ENCODE measurements at places on chromosomes 6 and 20.

GRCh38 chr20:44666066-44666465 lies 14.6 kb upstream of the ADA start:
- DNase-seq = no peak

- no peak for DNase-seq
These were observed 86.1 kb upstream of the LOC128125822 start for GRCh38 chr6:63486196-63486595.

DNA sequence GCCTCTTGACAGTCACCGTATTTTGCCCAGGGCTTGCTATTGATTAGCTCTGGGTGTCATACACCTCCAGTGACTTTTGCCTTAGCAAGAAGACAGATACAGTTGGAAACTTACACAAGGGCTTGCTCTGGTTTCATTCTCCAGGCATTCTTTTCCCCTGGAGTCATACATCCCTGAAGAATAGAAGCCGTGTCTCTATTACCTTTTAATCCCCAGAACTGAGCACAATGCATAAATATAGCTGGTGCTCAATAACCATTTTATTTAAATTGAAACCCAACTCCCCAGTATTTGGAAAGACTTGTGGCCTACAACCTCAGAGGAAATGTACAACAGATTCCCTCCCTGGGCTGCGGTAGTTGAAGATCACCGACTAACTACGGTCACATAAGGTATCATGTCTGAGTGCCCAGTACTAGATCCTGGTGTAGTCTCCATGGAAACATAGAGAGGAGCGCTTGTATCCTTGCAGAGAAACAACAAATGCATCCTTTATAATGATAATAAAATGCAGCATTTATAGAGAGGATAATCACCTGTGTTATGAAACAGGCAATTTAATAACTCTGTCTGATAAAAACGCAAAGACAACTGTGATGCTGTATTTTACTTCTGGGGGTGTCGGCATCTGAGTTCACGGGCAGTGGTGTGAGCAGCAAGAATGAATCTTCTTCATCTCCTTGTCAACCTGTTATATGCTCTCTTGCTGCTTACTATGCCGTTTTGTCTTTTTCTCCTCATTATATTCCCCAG lies 401.2 kb upstream of the AGPAT4 start:
- DNase-seq = no peak

DNA sequence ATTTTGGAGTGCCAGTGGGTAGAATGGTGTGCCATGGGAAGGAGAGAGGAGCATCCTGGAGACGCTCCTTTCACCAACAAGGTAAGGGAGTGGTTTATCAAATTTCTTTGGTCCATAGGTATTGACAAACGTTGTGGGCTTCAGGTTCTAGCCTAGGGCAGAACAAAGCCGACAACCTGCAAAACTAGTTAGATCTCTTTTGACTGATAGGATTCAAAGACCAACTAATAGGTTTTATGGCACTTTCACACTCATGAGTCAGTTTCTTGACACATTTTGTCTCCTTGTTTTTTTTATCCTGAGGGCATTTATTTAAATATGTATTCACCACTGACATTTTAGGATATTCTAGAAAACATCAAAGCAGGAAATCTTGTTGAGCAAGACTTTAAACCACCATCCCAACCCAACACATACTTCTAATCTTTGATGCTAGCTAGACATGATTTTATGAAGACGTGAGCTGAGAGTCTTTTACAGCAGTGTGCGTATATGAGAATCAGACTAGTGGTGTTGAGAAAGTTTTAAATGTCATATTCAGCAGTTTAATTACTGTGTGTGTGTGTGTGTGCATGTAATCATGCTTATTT lies 370.4 kb upstream of the HSF2 start:
- DNase-seq = no peak

- DNase-seq = no peak
These were observed 308.4 kb upstream of the GJE1 start for GRCh38 chr6:141824350-141824749.

DNA sequence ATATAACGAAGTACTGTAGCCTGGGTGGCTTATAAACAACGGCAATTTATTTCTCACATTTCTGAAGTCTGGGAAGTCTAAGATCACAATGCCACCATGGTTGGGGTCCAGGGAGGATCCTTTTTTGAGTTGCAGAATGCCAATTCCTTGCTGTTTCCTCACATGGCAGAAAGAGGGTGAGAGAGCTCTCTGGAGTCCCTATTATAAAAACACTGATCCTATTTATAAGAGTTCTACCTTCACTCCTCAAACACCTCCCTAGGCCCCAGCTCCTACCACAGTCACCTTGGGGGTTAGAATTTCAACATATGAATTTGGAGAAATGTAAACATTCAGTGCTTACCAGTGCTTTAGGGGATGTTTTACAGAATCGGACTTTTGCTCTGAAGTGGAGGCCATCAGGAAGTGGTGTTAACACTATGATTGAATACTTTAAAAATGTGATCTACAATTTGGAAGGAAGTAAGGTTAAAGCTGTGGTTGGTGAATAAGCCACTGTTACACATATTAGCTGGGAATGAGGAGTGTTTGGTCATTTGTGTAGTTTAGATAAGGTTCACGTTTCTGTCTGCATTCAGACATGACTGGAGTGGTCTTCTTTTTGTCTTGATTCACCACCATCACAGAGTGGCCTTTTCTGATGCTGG lies 79.9 kb upstream of the SPTLC3 start:
- DNase-seq = no peak

DNA sequence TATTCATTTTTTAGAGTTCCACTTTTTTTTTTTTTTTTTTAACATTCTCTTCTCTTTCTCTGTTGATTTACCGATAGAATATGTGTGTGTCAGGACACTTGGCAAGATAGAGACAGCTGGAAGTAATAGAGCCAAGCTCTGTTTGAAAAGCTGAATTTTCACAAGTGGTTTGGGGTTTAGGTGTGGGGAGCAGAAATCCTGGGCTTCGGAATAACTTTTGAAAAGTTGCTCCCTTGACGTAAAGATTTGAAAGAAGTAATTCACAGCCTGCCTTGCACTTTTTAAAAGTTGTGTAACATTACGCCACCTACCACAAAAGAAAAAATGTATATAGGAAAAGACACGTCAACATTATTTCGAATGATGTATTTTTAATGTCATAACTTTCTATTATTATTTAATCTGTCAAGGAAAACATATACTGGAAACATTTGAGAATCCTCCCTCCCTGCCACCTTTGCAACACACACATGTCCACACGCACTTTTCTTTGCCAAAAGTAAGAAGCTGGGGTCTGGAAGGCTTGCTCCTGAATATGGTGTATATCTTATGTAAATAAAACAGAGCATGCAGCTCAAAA lies 917.9 kb downstream of the KIF16B start:
- DNase-seq = no peak

- DNase-seq = no peak
These were observed 142.9 kb upstream of the SOX4 start for GRCh38 chr6:21450628-21451027.

- DNase-seq = no peak
These were observed 80.8 kb upstream of the VSTM2L start for GRCh38 chr20:37822141-37822601.

GRCh38 chr20:52160621-52161204 lies 30.9 kb downstream of the ZFP64 start:
- no peak for DNase-seq

DNA sequence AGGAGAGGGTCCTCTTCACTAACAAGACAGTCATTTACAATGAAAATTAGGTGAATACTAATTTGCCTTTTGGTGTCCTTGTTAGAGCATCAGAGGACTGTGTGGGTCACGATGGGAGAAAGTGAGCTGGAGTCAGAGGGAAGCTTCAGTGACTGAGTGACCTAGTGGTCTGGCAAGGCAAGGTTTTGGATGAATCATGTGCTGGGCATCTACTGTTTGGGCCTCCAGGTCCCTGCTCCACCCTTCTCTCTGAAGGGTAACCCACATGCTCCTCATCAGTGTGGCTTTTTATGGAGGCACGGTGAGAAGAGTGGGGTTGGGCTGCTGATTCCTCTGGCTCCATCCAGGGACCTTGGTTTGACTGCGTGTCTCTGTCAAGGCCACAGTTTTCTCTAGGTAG lies 60.5 kb upstream of the EXOC2 start:
- no peak for DNase-seq

Data from stimulated activated CD8-positive, alpha-beta memory T cell treated with anti-CD3 and anti-CD28 coated beads, Interleukin-4, amount 100 ng/mL, for 1 hour (primary cell).